Putamen (tissue), 1 donor: ENCODE measurements at places on chromosomes 4 and X.

DNA sequence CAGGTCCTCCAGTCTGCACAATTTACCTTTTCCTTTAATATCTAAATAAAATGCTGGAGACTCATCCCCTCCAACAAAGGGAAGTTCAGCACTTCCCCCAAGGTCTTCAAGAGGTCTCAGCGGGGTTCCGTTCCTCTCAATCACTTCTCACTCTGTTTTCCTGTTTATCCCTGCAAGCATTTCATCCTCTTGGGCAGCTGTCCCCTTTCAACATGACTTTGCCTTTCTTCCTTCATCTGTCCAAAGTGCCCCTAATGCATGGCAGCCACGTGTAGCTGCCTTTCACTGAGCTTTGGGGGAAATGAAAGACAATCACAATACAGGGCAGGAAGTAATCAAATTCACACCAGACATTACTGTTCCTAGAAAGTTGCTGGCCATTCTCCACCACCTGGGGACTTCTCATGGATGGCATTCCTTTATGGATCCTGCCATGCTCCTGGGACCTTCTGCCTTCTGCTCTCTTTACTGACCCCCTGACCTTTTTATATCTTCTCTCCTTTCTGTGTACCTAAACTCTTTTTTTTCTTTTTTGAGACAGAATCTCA is 79.7 kb upstream of the USP9X start:
- no peak for DNase-seq

DNA sequence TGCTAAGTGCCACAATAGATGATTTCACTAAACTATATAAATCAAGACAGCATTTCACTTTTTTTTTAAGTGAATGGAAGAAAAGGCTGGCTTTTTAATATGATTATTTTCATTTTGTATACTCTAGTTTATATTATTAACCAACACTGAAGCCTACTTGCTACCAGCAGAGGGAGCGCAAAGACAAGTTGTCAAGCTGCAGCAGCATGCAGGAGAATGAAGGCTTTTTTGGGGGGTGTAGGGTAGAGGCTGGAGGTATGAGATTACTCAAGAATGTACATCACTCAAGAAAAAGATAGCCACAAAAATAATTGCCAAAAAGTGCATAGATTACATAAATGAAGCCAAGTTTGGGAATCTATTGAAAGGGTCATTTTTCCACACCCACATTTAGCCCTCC is 519.5 kb downstream of the FGF13 start:
- DNase-seq, result no peak

DNA sequence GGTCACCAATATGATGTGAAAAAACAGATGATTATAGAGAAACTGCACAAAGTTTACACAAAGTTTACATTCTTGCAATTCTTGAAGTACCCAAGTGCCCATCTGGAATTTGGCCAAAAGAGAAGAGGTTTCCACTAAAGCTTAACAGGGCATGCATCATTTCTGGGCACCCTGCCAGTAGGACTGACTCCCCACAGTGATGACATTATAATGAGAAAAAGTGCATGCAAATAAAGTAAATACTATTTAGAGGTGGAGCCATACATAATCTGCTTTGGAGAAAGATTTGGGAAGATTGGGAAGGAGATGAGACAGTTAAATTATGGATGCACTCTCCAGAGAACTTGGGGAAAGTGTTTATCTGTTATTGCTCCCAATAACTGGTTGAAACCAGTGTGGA is 93.7 kb upstream of the TRPC3 start:
- no peak for DNase-seq

DNA sequence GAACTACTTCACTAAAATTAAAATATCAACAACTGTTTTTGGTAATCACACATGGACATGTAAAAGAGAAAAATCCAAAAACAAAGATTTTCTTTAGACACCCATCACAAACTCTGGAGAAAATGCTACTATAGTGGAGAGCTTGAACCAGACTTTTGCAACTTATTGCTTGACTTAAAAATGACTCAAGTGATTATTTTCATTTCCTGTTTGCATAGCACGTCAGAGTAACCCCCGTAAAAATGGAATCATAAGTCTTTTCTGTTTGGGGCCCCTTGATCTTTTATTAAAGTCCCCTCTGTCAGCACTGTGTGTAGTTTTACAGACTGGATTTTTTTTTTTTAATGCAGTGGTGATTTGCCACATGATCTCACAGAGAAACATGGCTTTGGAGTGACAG is 79.5 kb downstream of the PRKG2 start:
- no peak for DNase-seq

- no peak for DNase-seq
Observed at GRCh38 chr4:101972791-101973190, 182.3 kb downstream of the BANK1 start.

- DNase-seq, result peak; percentile 7
Observed at GRCh38 chrX:5051831-5052491, 1176.7 kb downstream of the NLGN4X start.

- no peak for DNase-seq
Observed at GRCh38 chr4:114879916-114880669, 233.3 kb downstream of the NDST4 start.

GRCh38 chrX:121869876-121870477 is 822.6 kb downstream of the GLUD2 start:
- no peak for DNase-seq

- DNase-seq, result no peak
Observed at GRCh38 chr4:60344908-60345307, 855.2 kb upstream of the ADGRL3 start.

DNA sequence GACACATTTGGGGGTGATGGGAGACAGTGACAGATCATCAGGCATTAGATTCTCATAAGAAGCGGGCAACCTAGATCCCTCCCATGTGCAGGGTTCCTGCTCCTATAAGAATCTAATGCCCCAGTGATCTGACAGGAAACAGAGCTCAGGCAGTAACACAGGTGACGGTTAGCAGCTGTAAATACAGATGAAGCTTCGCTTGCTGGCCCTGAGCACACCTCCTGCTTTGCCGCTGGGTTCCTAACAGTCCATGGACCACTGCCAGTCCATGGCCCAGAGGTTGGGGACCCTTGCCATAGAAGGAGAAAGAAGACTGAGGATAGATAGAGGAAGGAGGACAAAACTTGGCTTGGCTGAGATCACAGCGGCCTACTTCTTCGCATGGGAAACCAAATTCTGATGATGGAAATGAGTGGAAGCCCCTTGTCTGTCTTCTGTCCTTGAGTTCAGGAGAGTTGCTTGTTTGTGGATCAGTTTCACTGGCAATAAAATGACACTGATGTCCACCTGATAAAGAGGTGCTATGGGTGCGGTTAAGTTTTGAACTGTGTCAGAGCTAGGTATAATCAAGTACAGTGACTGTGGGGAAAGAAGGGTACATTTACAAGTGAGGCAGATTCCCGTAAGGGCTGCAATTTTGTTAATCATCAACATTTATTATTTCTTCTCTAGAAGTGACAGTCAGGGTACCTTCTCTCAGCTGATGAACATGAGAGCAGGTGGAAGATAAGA is 1.7 kb upstream of the TIFA start:
- DNase-seq, result no peak

DNA sequence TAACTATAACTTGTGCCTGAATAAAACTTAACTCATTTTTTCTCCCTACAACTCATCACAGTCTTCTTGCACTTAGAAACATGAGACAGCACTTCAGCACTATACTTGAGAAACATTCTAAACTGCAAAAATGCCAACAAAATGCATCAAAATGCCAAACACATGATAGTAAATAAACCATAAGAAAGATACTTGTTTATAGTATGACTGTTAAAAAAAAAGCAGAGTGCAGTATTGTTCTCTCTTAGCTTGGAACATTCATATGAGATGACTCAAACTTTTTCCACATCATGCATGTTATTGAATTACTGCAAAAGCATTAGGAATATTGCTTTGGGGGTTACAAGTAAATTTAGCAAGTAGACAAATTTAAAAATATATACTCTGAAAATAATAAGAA is 135.7 kb upstream of the ANXA10 start:
- DNase-seq, result no peak
